ENCODE measurements at places on chromosomes 12 and 14. TPM values are rescaled to one million over a fixed set of nuclear protein-coding genes. Genes with fewer than 3 reads are reported as not detected.
A peak's percentile ranks its signal among the peaks of the same experiment; 100 is the strongest.

The DUSP6 gene
- 11.0 TPM for total RNA-seq

GRCh38 chr12:30643366-30643765 lies 52.3 kb downstream of the IPO8 start:
- no peak for DNase-seq

The DDX55 gene
- total RNA-seq = 19.5 TPM

- DNase-seq = peak; percentile 53
Observed at GRCh38 chr12:15701631-15702156, 87.5 kb downstream of the EPS8 start.

DNA sequence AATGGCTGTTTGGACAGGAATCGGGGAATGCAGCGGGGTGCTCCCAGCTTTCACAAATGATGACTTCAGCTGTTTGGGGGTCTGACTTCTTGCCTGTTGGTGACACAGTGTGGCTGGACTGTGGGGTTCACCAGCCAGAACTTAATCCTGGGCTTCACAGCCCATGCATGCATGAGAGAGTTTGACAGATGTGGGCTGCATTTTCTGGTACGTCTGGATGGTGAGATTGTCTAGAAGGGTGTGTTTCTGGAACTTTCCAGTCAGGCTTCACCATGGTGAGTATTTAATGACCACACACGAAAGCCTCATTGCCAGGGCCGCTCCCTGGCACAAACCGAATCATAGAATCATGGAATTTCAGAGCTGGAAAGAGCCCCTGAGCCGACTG lies 29.6 kb downstream of the CHST11 start:
- DNase-seq = no peak

GRCh38 chr14:50670866-50671256 lies 2.8 kb upstream of the SAV1 start:
- DNase-seq = no peak

All from SJSA1 (cell line).